ENCODE measurements at places on chromosomes 3 and 15. TPM values are rescaled to one million over a fixed set of nuclear protein-coding genes. Genes with fewer than 3 reads are reported as not detected.

DNAH1 gene
- total RNA-seq: 9.9 TPM

PRR20G gene
- not detected for total RNA-seq

UBAP1L gene
- total RNA-seq: 3.9 TPM

GRCh38 chr3:56702490-56703315 lies 19.6 kb upstream of the TASOR start:
- DNase-seq: no peak

DNA sequence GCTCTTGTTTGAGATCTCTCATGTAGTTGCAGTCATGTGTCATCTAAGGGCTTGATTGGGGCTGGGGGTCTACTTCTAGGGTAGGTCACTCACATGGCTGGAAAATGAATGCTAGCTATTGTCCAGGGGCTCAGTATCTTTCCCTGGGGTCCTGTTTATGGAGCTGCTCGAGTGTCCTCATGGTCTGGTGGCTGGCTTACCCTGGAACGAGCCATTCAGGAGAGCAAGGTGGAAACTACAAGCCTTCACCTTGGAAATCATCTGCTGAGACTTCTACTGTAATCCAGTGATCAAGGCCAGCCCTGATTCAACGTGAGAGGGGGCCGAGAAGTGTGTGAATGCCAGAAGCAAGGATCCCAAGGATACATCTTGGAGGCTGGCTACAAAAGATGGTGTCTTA lies 16.2 kb upstream of the RHCG start:
- DNase-seq: no peak

- DNase-seq: no peak
Observed at GRCh38 chr3:24451461-24452099, 43.1 kb downstream of the THRB start.

DNA sequence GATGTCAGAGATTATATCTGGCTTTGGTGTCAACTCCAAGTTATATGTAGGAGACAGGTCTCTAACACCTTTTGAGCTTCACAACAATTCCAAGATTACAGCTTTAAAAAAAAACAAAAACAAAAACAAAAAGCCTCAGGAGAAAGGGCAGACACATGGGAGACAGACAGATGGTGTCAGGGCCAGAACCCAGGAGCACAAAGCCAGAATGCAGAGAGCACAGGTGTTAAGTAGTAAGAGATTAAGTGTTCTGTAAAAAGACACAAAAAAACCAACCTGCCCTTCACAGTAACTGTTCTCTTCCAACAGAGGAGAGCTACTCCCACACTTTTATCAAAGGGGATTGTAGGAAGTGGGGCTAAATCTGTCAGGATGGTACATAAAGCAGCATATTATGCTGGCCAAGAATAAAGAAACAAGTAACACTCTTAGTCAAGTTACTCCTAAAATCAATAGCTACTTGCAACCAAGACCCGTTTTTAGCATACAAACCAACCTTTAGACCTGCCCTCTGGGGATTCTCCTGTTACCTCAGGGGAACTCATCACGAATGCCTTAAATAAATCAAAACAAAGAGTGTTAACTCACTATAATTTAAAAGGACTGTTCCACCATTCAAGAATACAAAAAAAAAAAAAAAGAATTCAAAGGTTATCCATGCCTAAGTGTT lies 5.9 kb downstream of the CPEB1 start:
- no peak for DNase-seq

- DNase-seq: no peak
Observed at GRCh38 chr3:12286927-12287726, 1.7 kb upstream of the PPARG start.

DNA sequence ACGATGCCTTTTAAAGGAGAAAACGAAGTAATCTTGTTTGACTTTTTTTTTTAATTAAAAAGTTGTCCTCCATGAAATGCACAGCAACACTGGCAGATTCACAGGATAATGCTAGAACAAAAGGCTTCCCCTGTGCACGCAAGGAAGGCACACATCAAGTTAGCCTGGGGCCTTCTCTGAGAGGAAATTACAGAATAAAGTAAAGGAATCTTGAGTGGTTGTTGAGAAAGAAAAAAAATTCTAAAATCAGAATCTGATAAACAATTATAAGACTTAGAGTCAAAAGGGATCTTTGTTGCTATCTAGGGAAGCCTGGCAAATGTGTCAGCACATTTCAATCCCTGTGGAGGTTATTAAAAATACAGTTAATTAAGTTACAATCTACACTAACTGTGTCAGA lies 946.0 kb downstream of the IGSF11 start:
- DNase-seq: no peak

- DNase-seq: no peak
Observed at GRCh38 chr3:168608926-168609325, 513.2 kb upstream of the GOLIM4 start.

DNA sequence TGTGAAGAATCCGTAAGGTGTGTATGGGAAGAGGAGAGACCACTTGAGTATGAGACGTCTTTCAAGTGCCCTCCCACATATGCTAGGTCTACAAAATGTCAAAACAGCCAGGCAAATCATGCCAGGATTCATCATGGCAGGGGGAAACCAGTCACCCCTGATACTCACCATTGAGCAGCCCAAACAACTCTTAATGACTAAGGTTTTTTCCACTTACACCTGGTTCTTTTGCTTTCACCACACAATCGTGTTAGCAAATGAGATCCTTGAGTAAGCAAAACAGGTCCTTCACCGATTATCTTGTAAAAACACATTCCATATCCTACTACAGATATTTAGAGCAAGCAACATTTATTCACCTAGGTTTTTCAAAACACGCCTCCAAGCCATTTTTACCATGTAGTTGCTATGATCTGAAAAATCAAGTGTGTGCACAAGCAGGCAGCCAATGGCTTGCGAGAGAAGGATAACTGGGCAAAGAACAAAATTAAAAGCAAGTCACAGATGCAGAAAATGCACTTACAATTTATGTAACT lies 177.5 kb upstream of the LPP start:
- no peak for DNase-seq

All from mesenteric fat pad (tissue), 1 donor.